ENCODE measurements at places on chromosomes 11 and 22.

DNA sequence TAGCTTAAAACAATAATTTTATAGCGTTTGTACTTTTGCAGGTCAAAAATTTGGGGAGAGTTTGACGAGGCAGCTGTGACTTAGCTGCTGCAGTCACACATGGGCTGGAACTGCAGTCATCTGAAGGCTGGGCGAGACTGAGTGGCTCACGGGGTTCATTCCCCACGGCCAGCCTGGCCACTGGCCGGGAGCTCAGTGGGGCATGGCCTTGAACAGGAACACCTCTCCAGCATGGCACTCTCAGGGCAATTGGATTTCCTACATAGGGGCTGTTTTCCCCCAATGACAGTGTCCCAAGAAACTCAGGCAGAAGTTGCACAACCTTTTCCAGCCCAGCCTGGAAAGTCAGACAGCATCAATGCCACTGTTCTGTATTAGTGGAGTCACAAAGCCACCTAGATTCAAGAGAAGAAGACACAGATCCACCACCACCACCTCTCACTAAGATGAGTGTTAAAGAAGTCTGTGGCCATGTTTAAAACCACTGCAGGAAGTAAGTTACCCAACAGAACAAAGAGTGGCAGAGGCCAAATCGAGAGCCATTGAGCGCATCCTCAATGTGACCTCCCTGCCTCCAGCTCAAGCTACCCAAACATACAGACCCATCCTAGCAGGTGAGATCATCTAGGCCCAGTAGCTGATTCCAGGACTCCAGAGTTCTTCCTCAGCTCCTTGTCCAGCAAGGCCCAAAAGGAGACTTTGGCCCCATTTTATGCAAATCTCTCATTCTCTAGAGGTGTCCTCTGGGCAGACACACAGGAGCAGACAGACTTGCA, 618.7 kb upstream of the CADM1 start:
- no peak for DNase-seq

DNA sequence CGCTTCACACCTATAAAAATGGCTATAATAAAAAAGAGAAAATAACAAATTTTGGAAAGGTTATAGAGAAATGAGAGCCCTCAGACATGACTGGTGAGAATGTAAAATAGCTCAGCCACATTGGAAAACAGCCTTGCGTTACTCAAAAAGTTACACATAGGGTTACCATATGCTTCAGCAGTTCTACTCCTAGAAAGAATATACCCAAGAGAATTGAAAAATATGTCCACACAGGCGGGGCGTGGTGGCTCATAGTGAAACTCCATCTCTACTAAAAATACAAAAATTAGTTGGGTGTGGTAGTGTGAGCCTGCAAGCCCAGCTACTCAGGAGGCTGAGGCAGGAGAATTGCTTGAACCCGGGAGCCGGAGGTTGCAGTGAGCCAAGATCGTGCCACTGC, 7.6 kb upstream of the JHY start:
- DNase-seq = no peak

- DNase-seq = no peak
Observed at GRCh38 chr11:13316528-13316961, 39.0 kb downstream of the BMAL1 start.

DNA sequence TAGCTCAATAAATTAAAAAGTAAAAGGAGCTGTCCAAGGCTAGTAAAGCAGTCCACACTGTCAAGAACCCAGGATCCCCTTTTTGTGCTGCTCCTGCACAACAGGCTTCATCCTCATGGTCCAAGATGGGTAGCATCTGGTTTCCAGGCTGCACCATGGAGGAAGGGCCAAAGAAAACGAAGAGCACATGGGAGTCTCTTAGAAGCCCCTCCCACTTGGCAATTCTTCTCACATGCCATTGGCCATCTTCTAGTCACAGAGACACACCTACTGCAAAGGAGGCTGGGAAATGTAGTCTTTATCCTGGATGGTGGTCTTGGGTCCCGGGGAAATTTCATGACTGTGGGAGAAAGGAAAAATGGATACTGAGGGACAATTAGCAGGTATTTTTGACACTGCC, 37.8 kb downstream of the PRR5L start:
- DNase-seq = peak; percentile 59

GRCh38 chr11:22049276-22049675, 143.6 kb upstream of the ANO5 start:
- no peak for DNase-seq

Data from hematopoietic multipotent progenitor cell treated with erythropoietin and hydrocortisone succinate and interleukin-3 and kit ligand, for 6 days (in vitro differentiated cells).